ENCODE measurements at places on chromosomes 2 and 18.

GRCh38 chr2:11103984-11104793 lies 51.1 kb upstream of the SLC66A3 start:
- no peak for DNase-seq

- DNase-seq: no peak
Observed at GRCh38 chr2:176819306-176819705, 393.3 kb upstream of the HNRNPA3 start.

- no peak for DNase-seq
Observed at GRCh38 chr18:41939326-41939725, 15.7 kb upstream of the PIK3C3 start.

DNA sequence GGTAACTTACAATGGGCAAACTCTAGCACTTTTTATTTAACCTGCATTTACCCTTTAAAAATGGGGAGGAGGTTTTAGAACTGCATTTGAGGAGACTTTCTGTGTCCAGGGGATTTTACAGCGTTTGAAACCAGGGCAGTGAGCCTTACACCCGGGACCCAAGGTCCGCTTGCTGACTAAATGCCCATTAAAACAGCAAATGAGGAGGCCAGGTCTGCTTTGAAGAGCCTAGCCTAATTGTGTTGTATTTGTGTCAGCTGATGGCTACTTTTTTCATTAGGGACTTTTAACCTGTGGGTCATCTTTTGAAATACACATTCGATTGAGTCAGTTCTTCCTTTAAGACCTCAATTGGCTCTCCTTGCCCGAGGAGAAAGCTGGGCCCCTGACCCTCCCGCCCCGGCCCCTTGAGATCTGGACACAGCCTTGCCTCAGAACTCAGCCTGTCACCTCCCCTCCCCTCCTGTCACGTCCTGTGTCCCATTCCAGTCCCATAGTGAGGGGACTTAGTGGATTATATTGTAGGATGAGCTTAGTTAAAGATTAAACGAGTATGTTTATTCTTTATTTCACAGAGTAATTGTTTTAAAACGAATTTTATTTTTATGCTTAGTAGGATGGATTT lies 69.0 kb downstream of the KLHL29 start:
- DNase-seq: no peak

DNA sequence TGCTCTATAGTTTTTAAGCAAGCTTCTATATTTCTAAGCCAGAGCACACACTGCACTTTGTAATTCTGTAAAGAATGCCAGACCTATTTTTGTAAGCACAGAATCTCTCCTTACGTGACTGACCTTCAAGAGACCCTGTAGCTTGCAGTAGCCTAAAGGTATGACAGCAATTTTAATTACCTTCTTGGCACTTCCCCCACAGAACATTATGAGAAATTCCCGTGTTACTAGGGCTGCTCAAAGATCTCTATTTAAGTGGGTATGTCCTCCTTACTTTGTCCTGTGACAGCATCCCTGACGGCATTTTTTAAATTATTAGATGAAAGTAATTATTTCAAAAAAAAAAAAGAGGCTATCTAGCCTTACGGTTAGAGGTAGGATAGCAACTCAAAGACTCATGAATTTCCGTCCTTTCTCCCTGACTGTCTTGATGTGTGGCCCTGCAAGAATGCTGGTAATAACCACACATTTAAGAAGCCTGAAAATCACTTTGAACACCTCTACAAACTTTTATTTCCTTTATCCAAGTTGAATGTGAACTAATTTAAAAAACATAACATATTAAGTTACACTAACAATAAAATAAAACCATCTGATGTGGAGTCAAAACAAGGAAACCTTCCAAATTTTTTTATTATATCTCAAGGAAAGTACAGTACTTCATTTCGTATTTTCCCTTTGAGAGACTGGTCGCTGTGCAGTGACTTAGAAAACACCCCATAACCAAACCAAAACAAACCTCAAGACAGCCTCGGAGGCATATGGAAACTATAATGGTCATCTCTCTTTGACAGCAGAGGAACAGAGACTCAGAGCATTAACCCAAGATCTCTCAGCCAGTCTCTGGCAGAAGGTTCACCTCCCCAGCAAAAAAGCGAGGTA lies 54.9 kb downstream of the THUMPD2 start:
- DNase-seq: no peak

DNA sequence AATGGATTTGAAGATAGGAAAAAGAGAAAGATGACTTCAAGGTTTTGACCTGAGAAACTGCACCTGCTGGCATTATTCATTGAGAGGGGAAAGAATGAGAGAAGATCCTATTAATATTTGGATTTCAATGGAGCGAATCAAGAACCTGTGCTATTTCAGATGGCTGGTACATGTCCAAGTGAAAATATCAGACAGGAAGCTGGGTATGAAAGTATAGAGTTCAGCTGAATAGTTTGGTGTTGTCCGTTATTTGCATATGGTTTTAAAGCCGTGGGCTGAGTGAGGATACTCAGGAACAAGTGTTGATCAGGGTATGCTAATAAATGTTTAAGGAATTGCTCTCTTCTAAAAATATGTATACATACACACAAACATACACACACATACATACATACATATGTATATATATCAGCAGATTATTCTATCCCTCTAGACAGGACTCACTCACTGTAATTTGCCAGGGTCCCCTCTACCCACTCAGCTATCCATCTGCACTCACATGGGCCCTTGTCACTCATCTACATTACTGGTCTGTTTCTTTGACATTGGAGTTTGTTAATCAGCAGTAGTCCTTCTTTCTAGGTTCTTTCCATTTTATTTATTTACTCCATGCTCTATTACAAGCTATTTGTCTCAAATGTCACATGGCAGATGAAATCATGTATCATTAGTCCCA lies 33.9 kb upstream of the IKZF2 start:
- DNase-seq: no peak

DNA sequence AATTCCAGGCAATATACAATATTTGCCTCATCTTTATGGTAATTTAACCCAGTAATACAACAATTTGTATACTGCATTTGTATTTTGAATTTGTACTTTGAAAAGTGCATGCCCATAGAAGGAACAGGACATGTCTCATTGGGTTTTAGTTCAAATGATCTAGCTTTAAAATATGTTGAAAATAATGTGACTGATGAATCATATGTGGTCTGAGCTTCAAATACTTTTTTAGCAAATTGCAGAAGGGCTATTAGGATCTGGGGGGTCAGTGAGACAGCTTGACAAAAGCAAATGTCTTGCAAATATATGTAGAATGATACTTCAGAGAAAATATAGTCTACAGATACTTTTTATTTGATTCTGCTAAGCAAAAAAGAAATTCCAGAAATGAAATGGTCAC lies 248.9 kb downstream of the DCC start:
- peak; percentile 28 for DNase-seq

DNA sequence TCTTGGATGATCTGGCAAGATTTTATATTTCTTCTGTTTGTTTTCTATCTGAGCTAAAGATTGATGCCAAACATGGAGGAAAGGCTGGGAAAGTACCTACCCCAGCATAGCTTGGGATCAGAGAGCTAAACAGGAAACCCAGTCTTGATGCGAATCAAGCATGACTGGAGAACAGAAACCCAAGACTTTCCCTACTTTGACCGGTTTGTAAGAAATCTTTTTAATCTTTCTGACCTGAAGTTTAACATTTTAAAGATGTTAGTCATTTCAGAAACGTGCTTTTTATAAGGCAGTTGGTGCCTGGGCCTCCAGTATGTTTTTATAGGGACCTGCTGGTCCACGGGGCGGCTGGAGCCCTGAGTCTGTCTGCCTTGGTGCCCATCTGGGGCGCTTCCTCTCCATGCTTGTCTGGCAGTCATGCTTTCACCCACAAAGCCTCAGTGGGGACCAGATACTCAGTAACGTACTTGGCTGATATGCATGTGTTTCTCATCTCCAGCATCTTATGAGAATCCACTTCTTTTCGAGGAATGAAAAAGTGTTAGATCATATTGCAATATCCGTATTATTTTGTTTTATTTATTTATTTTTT lies 266.5 kb downstream of the PTGR3 start:
- no peak for DNase-seq

- DNase-seq: no peak
Observed at GRCh38 chr2:193793914-193794313, 1599.2 kb upstream of the TMEFF2 start.

- DNase-seq: no peak
Observed at GRCh38 chr18:72822202-72822601, 45.6 kb downstream of the NETO1 start.

GRCh38 chr2:233084488-233084887 lies 24.3 kb downstream of the INPP5D start:
- no peak for DNase-seq
